ENCODE measurements at places on chromosomes 12 and 14.

- no peak for DNase-seq
Measured at GRCh38 chr12:74626397-74626796, 88.8 kb downstream of the ATXN7L3B start.

DNA sequence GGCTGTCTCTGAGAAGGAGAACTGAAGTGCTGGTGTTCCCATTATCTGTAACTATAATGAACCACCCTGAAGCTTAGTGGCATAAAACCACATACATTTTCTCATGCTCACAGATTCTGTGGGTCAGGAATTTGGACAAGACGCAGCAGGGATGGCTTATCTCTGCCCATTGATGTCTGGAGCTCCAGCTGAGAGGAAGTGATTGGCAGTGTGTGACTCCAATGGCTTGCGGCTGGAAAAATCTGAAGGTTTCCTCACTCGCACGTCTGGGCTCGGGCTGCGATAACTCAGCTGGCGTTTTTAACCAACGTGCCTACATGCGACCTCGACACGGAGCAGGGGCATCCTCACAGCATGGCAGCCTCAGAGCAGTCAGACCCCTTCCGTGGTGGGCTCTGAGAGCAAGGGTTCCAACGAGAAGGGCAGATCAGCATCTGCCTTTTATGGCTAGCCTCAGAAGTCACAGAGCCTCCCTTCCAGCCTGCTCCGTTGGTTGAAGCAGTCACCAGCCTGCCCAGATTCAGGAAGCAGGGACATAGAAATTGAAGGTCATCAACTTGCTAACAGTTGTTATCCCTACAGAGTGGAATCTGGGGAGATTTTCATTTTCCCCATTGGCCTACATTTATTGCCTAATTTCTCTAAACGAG lies 143.3 kb upstream of the BCL2L14 start:
- no peak for DNase-seq

DNA sequence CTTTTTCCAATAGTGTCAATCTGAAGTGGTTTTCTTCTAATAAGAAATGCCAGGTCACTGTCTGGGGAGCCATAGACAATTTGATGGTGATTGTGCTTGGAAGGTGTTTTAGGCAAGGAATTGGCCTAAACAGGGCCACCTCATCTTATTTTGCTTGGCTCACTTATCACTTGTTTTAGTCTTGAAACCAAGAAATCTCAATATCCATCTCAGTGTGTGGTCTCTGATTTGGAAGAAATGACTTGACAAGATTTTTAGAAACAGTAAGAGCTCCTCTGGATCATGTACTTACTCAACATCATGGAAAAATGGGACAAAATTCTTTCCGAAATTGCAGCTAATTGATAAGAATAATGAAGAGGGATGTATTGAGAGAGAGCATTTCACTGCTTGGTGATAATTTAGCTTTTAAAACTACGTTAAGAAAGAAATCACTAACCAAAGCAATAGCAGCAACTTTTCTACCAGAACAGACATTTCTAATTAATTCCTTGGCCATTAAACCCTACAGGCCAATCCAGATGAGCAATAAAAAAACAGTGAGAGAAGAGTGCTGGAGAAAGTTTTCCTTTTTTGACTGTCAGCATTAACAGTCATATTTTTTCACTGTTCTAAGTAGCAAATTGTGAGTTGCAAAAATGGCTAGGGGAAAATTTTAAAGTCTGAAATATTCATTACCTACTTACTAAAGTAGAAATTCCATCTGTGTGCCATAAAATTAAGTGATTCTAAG lies 157.3 kb downstream of the AEBP2 start:
- no peak for DNase-seq

- DNase-seq, result peak; percentile 17
Measured at GRCh38 chr14:67722293-67722692, 20.6 kb downstream of the RDH12 start.

DNA sequence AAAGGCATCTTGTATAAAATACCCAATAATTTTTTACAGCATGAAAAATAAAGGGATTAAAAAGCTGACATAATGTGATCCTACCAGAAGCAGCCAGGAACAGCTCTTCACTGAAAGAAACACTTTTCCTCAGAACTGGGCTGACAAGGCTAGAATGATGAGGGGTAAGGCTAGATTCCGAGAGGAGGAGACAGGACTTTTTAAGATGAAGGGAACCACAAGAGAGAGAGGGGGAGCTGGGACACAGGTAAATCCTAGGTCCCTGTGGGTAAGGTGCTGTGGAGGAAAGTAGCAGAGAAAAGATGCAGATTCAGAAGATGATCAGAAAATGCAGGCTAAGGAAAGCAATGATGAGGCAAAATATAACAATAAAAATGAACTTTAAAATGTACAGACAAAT lies 29.5 kb downstream of the C2CD5 start:
- no peak for DNase-seq

DNA sequence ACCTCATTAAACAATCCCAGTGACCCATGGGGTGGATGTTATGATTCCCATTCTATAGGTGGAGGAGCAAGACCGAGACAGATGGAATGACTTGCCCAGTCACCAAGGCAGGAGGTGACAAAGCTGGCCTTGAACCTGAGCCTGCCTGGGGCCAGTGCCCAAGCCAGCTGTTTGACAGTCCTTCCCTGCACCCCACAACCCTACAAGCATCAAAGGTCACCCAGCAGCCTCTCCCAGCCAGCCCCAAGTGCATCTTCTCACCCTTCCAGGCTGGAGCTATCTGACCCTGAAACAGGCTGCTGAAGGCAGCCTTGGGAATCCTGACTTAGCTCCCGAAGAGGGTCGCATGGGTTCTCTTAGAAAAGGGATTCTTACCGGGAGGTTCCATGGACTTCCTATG lies 20.3 kb downstream of the MMAB start:
- no peak for DNase-seq

DNA sequence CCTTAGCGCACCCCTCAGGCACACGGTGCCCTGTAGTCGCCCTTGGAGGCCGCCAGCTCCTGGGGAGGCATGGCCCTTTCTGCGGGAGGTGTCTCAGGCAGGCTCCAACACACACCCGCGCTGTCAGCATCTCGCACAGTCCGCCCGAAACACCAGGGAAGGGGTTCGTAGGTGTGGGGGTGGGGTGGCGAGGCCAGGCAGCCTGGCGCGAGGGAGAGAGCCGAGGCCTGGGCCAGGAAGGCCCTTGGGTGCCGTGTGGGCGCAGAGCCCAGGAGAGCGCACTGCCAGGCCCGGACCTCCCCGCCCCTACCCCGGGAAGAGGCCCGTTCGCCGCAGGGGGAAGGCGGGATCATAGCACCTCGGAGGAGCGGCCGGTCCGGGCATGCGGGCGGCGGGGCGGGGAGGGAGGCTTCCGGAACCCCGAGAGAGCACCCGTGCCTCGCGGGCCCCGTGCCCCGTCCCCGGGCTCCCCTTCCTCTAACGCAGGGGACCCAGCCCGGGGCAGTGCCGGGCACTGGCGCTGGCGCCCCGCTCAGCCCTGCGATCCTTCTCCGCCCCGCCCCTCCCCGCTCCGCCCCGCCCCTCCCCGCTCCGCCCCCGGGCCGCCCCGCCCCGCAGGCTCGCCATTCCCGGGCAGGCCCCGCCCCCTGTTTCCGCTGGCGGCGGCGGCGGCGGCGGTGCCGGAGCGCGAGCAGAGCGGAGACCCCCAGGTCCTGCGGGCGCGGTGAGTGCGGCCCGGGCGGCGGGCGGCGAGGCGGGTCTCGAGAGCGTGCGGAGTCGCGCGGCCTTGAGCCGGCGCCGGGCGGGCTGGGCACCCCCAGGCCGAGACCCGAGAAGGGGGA lies at the start of gene TSPAN9:
TSS of gene TSPAN9 (plus strand) at position 650 of the 842 bp plus-strand sequence. CDS start 123,815 bp downstream, outside the sequence.
- DNase-seq, result no peak

- no peak for DNase-seq
Measured at GRCh38 chr12:66916189-66916588, 237.3 kb upstream of the GRIP1 start.

DNA sequence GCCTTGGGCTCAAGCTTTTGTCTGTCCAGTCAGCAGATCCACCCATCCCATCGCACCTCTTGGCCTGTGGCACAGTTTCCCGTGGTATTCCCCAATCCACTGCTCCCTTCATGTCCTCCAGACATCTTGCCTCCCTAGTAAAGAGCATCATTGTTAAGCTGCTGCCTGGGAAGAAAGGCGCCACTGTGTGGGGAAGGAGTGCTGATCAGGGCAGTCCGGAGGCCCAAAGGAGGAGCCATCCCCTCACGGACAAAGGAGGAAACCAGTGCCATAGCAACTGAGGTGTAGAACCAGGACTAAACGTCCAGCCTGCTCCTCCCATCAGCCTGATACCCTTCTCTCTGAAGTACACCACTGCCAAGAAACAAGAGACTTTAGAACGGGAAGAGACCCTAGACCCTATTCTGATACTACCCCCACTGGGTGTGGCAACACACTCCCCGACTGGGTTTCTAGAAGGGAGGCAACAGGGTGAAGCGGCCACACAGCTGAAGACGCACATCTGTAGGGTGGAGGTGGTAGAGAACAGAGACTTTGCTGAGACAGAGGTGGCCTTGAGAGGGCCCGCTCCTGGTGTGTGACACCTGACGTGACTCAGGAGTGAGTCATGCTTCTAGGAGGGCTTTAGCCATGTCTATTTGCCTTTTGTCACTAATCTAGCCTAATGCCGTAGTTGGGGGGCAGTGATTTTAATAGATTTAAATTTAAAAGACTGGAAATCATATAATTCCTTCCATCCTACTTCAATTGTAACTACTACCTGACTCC lies 185.0 kb downstream of the DPF3 start:
- DNase-seq, result no peak

DNA sequence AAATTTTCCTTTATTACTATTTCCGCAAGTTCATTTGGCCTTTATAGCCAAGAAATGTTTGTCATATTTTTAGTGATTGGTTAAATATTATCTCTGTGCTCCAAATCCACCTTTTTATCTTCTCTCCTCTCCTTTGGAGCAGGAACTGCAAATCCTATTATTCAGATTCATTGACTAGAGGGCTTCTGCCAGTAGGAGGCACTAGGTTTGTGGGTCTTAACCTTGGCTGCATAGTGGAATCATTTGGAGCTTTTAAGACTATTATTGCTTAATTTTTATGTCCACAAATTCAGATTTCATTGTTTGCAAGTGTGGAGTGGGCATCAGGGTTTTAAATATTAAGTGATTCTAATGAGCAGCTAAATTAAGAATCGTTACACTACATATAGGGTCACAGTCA lies 75.3 kb upstream of the SYT10 start:
- no peak for DNase-seq

DNA sequence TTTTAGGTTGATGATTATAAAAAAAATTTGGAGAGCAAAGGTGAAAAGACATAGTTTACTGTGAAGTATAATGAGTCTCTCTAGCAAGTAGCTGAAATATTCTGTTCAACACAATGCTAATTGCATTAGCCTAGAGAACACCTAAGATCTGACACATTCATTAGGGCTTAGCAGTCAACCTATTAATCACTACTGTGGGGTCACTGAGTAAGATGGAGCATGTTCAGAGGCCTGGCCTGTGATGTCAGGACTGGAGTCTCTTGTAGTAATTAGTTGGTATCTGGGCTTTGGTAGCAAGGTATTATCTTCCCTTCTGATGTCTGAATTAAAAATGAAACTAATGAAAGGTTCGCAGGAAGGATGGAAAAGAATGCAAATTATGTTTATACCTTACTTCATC lies 112.7 kb downstream of the SLC16A7 start:
- peak; percentile 94 for DNase-seq

- no peak for DNase-seq
Measured at GRCh38 chr12:92504594-92504981, 198.2 kb upstream of the PLEKHG7 start.

- DNase-seq, result no peak
Measured at GRCh38 chr12:64840119-64840518, 15.7 kb downstream of the TBC1D30 start.

DNA sequence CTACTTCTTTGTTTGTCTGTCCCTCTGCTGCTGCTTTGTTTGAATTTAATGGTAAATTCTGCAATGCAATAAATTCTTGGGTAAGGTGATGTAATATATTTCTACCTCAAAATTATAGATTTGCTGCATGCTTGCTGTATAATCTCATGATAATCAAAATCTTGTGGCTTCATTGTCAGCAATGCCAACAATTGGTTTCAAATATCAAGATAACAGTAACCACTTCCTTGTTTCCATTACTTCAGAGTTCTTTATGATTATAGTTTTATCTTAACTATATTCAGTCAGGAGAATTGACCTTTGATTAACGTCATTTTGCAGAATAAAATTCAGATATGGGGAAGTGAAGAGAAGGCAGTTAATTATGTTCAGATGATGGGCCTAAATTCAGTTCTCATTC lies 30.2 kb upstream of the RNU6-8 start:
- no peak for DNase-seq

GRCh38 chr12:76303989-76304460 lies 44.2 kb downstream of the BBS10 start:
- no peak for DNase-seq

DNA sequence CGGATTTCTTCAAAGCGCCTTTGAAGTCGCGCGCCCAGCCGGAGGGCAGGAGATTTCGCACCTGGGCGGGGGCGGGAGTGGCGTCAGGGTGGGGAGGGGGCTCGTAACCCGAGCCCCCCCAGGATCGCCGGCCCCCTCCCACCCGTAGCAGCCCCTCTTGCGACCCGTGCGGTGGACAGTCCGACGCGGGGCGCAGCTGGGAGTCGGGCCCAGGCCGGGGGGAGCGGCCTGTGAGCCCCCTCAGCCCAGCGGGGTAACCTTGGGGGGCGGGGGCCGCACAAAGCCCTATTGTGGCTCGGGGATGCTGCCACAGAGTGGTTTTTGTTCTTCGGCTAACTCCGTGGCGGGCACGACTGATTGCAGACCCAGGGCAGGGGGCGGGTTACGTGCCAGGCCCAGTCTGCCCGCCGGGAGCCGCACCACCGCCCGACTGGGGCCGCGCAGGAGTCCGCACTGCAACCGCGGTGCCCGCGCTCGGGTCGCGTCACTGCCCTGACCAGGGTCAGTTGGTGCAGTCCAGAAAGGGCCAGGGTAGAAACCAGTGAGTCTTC lies 4.2 kb upstream of the AAAS start:
- no peak for DNase-seq

DNA sequence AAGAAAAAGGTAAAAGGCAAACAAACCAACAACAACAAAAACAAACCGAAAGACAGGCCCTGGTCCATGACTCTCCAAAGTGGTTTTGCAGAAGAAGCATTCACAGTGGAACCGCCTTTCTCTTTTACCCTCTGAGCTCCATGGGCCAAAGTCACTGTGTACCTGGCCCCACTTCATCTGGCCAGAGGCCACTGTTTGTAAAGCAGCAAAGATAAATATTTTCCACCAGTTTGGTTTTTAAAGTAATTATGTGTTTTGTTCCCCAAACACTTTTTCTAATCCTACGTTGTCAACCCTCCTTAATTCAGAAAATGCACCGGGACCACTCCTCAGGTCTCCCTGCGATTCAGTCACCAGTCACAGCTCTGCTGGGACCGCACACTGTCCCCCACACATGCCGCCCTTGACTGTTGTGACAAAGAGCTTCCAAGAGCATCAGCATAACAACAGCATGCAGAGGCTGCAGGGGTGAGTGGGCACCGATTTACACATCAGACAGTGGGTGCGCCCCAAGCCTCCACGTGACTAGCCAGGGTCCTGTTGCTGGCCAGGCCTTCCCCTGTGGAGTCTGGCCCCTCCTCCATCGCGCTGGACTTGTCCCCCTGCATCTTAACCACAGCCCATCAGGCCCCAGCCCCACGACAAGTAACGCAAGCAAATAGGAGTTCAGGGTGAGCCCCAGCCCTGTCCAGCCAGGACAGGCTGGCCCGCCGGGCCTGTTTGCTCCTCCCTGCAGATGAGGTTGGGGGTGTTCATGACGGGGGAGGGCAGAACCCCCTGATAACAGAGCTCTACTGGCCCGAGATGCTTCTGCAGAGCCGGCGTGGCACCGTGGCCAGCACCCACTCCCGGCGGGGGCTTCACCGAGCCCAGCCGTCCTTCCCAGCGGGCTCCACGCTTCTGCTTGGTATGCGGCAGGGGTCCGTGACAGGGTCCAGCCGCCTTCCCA lies 65.2 kb upstream of the DIO3 start:
- DNase-seq, result no peak

Measured in NCI-H524 treated with DMSO at 0.1 percent for 48 hours (cell line).